ENCODE measurements at places on chromosomes 16 and 17.

DNA sequence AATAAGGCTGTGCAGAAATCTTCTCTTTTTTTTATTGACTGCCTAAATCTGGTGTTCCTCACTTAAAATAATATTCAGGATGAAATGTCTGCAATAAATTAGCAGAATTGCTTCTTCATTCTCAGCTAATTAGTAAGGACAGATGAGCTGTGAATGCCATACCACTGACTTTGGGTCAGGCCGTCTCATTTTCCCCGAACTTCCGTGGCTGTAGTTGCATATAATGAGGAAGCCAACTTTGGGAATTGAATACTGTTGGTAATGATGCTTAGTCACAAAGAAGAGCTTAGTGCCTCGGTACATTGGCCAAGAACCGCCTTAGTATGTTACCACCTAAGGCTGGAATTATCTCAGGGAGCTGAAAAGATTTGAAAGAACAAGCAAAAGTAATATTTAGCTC lies 47.6 kb downstream of the NUP93 start:
- DNase-seq: no peak

- DNase-seq: peak; percentile 64
Observed at GRCh38 chr16:80993307-80993706, 13.4 kb downstream of the CMC2 start.

- no peak for DNase-seq
Observed at GRCh38 chr16:86568677-86569623, 2.3 kb downstream of the FOXC2 start.

GRCh38 chr16:30493941-30494488 lies 21.5 kb downstream of the ITGAL start:
- no peak for DNase-seq

DNA sequence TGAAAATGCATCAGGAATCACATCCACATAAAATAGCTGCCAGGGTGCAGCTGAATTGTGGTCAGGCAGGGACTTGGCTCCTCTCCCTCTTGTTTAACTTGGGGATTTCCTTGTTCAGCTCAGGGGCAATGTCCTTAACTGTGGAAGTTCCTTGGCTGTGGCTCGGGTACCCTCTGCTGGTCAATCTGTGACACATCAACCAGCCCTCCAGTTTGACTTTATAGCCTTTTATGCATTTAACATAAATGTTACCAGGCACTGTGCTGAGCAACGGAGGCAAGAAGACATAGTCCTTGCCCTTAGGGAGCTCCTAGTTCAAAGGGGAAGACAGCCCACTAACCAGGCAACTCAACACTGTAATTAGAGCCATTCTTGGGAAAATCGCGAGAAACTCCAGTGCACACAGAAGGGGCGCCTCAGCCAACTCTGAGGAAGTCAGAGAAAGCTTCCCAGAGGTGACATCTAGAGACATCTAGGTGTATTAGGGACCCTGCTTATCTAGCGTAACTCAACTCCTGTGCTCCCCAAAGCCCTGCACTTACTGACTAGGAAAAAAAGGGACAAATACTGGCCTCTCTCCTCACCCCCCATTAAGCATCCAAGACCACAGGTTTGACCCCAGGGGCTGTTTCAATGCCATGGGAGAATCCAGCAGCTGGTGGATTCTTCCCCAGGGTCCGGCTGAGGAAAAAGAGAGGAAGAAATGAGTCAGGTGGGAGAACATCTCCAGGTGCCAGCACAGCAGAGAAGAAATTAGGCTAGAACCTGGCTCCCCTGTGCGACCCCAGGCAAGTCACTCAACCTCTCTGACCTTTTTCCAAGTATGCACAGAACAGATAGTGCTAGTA lies 17.3 kb upstream of the EEF2K start:
- peak; percentile 88 for DNase-seq

DNA sequence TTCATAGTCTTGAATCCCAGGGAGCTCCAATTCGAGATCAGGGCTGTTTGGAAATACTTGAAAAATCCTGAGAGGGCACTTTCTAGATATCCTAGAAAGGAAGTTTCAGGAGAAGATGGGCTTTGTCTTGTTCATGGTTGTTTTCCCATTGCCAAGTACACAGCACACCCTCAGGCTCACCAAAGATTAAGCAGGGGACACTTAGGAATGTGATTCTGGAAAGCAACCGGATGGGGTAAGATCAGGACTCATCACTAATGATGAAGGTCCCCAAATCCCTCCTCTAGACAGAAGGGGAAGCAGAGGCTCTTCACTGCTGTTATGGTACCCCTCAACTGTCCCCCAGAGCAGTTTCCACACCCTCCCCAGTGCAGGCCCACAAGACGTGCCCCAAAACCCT lies 40.7 kb downstream of the VAC14 start:
- no peak for DNase-seq

DNA sequence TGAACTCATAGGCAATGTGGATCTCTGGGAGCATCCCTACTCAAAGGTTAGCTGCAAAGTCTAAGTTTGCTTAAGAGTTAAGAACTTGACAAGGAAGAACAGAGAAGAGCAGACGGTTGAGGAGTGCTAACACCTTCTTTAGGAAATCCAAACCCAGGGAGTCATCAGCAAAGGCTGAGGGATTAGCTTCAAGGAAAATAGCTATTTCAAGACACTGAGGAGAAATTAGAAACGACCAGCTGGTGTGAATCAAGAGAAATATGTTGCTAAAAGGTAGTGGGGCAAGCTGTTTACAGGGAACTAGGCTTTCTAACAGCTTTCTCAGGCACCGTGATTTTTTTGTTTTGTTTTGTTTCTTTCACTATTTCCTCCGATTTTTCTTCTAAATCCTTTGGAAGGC lies 90.7 kb downstream of the CDH8 start:
- DNase-seq: no peak

DNA sequence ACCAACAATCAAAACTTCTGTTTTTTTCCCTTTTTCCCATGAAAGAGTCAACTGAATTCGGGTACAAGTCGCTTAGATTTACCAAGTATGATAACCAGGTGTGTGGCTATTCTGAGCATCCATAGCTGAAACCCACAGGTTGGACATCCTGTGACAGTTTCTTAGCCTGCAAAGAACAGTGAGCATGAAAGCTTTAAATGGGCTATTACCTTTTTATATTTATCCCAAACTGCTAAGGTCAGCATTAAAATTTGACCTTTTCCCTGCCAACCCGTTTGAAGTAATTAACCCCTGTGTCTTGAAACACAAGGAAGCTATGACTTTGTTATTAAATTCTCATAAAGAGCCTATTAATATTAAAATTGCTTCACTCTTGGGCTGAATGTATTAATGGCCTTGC lies 1065.0 kb upstream of the RBFOX1 start:
- DNase-seq: no peak

GRCh38 chr17:48591255-48592056 lies 1.4 kb upstream of the HOXB3 start:
- no peak for DNase-seq

- DNase-seq: no peak
Observed at GRCh38 chr16:3645504-3646347, 8.8 kb upstream of the DNASE1 start.

DNA sequence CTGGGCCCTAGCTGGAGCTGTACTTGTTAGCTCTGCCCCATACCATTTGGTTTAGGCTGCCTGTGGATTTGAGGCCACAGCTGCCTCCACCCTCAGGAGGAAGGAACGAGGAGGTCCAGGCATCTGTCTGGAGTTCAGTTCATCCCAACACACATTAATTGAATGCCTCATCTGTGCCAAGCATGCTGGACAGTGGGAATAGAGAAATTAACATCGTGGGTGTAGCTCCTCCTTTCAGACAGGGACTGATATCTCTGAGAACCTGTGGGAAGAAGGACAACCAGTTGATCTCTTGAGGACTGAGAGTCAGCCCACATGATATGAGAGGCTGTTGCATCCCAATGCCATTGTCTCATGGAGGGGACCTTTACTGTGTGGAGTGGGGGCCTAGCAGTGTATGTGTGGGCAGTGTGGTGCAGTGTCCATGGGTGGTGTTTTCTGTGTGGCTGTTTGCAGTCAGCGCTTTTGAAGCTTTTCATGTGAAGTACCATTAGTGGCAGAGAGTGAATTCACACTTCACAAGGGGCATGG lies 29.4 kb upstream of the DDX52 start:
- DNase-seq: peak; percentile 28

- DNase-seq: no peak
Observed at GRCh38 chr16:47063011-47063724, 80.6 kb downstream of the NETO2 start.
